Esophagus mucosa (tissue), 1 donor: ENCODE measurements at places on chromosomes 11 and 22. TPM values are rescaled to one million over a fixed set of nuclear protein-coding genes. Genes with fewer than 3 reads are reported as not detected.

DNA sequence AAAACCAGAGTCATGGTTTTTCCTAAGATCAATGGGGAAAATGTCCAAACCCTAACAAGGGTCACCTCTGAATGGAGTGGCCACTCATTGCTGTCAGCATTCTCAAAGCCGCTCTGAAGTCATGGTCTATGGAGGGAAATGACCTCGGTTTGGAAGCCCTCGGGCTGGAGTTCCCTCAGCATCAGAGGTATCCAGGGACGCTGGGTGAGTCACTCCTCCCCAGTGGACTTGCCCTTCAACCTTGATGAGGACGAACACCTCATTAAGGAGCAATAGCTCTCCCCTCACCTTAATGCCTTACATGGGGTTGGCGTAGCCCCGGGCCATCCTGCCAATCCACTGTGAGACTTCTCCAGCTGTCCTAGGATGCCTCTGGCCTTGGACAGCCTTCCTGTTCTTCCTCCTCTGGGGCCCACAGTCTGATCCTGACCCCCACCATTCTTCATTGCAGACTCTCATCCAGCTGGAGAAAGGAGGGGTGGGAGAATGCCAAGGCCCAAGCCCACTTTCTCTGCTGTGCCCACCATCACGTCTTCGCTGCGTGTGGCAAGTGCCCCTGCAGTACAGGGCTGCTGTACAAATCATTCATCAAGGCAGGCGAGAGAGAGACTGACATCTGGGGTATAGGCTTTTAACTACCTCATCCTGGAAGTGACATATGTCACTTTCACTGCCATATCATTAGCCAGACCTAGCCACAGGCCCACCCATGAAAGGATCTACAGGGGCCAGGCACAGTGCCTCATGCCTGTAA is 25.4 kb upstream of the MYH9 start:
- no peak for ATAC-seq

DNA sequence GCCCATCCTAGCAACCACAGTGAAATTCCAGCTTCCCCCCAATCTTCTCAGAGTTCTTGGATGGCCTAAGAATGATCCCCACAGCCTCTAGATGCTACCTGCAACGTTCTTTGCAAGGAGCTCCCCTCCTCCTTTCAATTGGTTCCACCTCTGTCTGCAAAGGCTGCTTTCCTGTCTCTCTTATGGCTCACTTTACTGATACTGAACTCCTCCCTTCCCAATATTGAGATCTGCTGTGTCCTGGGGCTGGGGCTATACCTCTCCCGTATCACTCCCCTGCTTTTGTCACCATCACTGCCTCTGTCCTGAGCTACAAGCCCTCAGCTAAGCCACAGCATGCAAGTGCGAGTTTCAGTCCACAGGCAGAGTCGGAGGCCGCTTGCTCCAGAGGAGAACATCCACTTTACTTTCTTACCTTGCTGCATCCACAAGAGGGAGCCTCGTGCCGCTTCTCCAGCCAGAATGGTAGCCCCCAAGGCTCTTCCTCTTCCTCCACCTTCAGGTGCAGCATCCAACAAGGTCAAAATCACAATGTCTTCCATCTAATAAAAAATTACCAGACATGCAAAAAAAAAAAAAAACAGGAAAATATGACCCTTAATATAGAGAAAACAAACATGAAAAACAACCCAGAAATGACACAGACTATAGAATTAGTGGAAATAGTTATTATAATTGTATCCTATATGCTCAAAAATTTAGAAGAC is 48.6 kb upstream of the TMEM45B start:
- ATAC-seq: peak; percentile 56

DNA sequence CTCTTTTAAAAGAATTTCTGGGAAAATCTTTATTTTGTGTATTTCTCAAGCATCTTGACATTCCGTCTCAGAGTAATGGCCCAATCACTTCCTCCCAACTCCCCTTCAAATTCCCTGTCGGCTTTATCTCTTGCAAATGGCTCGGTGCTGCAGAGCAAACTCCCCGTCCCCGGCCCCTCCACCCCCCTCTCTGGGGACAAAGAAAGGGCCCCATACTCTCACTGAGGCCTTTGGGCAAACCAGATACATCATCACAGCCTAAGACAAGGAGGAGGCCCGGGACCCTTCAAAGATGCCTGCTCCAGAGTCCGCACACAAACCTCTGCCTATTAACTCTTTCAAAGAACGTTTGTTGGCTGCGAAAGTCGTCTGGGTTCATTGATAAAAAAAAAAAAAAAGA is 3.9 kb upstream of the SMIM38 start:
- no peak for ATAC-seq

DNA sequence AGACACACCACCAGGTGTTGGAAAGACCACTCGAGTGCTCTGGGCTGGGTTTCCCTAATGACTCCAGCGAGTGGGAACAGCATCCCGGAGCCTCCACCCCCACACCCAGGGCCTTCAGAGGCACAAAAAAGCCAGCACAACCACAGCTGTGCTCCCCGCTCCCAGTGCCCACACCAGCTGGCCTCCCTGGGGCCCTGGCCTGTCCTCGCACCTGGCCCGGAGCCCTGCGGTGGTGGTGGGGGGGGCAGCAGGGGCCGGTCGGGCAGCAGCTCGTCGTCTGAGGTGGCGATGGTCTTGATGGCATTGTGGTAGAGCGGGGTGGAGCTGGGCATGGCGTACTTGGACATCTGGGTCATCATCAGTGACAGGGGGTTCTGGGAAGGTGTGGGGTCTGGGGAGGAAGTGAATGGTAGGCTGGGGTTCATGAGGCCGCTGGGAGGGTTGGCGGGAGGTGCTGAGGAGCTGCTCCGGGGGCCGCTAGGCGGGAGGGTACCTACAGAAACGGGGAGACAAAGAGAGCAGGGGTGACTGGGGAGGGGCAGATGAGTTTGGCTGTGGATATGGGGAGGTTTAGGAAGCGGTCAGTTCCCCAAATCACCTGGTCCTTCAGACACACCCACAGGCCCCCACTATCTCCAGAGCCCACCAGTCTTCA is 16.1 kb downstream of the CXCR5 start:
- no peak for ATAC-seq

DNA sequence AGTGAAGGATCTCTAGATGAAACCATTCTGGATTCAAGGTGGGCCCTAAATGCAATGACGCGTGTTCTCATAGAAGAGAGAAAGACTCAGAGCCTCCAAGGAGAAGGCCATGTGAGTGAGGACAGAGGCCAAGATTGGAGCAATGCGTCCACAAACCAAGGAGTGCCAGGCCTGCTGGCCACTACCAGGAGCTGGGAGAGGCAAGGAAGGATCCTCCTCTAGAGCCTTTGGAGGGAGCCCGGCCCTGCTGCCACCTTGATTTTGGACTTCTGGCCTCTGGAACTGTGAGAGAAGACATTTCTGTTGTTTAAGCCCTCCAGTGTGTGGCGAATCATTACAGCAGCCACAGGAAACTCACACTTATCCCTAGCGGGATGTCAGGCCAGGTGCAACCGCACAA is 52.7 kb upstream of the SHANK2 start:
- no peak for ATAC-seq

DNA sequence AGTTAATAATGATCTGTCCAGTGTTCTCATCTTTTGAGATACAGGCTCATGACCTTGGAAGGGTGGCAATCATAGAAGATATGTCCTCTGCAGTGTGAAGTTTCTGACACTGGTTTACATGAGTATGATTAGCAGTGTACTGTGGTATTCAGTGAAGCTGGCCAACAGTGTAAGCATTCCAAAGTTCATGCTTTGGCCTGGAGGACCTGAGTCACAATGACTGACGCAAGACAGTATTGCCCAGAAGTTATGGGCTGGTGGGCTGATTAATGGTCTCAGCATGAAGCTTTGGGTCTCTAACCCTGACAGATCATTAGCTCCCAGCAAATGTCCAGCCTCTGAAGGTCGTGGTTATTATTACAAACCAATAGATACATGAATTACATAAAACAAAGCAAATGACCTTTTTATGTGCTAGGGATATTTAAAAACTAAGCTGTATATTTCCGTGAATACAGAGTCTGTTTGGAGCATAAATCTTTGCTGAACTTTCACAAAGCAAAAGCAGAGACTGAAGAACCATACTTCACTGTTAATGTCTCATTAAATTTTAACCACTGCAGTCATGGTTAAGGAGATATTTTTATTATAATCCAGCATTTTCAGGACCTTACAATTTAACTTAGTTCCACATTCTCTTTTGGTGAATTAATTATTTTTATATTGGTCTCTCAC is 28.3 kb upstream of the USP47 start:
- peak; percentile 36 for ATAC-seq

GRCh38 chr11:9642894-9643293 is 21.0 kb upstream of the SWAP70 start:
- ATAC-seq: no peak

GRCh38 chr11:63855975-63856374 is 17.1 kb downstream of the MARK2 start:
- ATAC-seq: peak; percentile 50

- no peak for ATAC-seq
Measured at GRCh38 chr22:25083807-25084200, 115.9 kb upstream of the CRYBB3 start.

DNA sequence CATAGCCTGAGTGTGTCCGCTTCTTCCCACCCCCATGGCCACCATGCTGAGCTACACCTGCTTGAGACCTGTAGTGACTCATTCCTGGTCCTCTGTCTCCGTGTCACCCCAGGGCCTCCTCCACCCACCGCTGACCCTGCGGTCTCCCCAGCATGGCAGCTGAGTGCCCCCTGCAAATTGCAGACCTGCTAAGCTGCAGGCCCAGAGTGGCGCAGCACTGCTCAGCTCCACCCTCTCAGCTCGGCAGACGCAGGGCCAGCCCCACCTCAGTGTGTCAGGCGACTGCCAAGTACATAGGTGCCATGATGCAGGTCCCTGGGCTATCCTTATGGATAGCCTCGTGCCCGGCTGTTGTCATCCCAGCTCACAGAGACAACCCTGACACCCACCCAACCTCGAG is 13.1 kb downstream of the MS4A15 start:
- no peak for ATAC-seq

DNA sequence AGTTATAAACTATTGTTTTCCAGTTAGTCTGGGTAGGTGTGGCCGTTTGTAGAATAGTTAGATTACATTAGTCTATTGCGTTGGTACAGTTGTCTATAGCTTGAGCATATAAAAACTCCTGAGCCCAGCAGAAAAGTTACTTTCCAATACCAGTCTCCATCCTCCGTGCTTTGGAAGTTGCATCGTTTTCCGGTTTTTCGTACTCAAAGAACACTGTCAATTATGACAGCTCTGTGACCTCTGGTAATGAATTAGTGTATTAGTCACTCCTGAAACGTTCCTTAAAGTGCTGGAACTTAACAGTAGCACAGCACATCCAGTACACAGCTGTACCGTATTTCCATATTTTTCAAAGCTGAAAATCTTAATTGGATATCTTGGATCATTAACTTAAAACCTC is 808 bp upstream of the MSANTD2 start:
- peak; percentile 78 for ATAC-seq

C11orf65 gene
- 0.36 TPM for total RNA-seq

TRIM29 gene
- total RNA-seq: 1,294 TPM

HBG2 gene
- total RNA-seq: not detected

TRIM66 gene
- total RNA-seq: 11.8 TPM

OR8G5 gene
- total RNA-seq: not detected
